Cortex of kidney (tissue), 1 donor: ENCODE measurements at places on chromosomes 4 and X.

DNA sequence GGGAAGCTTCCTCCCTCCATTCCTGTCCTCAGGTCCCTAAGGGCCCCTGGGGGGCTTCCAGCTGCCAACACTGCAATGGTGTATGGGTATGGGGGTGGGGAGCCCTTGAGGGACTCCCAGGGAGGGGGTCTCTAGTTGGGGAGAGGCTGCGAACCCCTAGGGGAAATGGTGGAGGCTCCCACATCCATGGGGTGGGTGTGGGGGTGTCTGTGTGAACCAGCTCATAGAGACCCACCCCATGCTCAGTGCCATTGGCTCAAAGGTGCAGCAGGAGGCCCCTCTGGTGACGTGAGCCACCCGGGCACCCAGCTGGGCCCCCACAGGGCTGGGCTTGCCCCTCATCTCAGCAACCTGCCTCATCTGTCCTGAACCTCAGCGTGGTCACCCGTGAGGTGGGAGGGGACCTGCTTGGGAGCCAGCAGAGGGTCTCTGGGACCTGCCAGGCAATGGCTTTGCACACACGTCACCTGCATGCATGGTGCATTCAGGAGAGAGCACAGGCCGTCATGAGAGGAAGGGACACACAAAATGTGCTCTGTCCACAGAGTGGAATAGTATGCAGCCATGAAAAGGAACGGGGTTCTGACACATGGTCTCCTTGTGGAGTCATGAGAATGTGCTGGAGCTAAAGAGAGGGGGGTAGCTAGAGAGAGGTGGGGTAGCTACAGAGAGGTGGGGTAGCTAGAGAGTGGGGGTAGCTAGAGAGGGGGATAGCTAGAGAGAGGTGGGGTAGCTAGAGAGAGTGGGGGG lies 22.7 kb upstream of the PLCXD1 start:
- DNase-seq = no peak

- DNase-seq = no peak
Measured at GRCh38 chr4:158169931-158170690, 2.7 kb downstream of the GASK1B start.

DNA sequence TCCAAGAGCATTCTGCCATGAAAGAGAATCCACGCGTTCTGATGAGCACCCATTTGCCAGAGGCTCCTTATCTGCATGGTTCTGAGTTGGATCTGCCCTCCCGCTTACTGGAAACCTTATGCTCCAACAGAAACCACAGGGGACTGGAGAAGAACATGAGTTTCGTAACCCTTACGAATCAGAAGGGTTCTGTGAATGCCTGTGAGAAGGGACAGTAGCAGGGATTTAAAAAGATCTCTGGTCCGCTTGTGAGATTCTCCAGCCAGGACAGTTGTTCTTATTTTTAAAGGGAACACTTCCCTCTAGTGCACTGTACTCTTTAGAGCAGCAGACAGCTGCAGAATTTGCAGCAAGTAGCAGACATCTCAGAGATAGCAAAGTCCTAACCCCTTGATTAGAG lies 22.5 kb upstream of the CENPU start:
- DNase-seq = no peak

DNA sequence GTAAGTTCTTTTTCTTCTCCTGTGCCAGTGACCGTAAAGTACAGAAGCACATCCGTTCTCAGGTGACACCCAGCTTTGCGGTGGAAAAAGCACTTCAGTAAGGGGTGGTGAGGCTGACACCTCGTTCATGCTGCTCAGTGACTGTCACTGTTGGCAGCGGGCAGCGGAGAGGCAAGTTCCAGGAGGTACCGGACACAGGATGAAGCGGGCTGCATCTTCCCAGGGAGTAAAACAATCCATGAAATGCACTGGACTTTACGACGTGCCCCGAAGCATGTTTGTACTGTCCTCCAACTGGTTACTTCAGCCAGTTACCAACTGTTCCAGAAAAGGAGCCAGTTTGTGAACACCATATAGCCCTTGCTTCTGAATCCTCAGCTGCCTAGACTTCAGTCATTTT lies 110.7 kb downstream of the ZNF827 start:
- DNase-seq = no peak

DNA sequence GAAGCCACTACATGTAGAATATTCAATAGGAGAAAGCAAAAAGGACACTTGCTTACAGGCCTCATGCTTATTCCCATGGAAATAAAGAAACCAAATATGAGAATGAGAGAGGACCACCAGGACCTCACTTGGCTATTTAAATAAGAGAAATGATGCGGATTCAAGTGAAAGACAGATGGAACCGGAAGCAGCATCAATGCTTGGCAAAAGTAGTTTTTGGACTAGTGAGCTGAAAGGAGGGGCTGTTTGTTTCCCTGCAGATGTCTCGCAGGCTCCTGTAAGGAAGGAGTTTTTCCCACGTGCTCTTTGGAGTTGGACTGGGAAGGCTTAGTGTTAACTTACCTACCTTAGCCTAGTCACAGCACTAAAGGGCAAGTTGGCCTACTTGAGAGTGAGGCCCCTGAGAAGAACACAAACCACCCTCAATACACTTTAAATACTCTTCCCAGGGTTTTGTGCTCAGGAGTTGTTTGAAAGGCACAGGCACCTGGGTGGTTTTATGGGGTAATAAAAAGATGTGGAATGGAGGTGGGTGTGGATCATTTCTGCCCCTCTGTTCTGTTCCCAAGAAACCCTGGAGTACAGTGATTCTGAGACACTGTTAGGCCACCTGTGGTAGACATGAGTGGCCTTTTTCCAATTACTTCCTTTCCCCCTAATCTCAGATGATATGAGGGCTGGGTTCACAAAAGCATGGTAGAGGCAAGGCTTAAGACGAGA lies 113.3 kb upstream of the C1GALT1C1 start:
- DNase-seq = no peak

DNA sequence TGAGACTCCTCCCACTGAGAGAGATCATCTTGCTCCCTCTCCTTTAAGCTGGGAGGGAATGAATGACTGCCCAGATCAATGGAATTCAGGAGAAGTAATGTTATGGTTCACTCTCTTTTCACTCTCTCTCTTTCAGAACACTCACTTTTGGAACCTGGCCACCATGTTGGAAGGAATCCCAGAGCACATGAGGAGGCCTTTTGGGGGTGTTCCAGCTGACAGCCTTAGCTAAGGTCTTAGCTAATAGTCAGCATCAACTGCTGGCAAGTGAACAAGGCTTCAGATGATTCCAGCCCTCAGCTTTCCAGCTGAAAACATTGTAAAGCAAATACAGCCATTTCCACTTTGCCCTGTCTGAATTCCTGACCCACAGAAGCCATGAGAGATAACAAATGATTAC lies 124.0 kb upstream of the CLNK start:
- DNase-seq = no peak

GRCh38 chr4:165326831-165327210 lies 648 bp upstream of the MSMO1 start:
- DNase-seq = no peak

GRCh38 chrX:22345884-22346283 lies 73.2 kb downstream of the CBLL2 start:
- no peak for DNase-seq

- DNase-seq = no peak
Measured at GRCh38 chr4:34245276-34245675, 1999.0 kb downstream of the ARAP2 start.

DNA sequence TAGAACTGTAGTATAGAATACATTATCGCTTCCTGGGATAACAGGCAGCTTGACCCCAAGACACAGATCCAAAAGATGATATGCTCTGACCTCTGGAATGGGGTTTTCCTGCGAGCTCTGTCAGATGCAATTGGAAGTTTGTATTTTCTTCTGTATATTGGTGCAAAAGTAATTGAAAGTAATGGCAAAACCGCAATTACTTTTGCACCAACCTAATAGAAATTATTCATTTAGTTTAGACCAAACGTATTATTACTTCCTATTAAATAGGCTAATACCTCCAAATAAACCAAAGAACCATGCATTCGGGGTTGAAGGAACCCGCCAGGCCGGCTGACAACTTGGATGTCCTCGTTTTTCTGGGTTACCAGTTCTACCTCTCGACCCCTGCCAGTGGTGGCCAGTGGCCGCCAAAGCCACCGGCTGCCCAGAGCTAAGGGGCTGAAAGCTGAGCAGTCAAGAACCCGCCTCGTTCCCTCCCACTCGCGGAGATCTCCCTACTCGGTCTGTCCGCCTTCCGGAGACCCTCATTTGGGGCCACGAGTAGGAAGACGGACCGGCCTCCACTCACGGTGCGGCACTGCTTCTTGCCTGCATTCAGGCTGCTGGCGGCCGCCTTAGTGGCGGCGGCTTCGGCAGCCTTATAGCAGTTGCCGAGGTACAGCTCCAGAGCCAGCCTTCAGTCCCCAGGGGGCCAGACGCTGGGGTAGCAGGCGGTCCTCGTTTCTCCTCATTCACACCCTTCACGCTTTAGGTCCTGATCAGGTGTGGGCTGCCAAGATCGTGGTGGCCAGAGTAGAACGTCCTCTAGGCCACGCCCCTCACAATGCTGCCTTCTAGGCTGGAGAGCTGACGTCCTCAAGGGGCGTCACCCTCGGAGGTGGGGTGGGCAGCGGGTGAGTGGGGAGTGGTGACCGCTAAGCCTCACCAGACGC lies 121.9 kb downstream of the RBMX2 start:
- DNase-seq = no peak

DNA sequence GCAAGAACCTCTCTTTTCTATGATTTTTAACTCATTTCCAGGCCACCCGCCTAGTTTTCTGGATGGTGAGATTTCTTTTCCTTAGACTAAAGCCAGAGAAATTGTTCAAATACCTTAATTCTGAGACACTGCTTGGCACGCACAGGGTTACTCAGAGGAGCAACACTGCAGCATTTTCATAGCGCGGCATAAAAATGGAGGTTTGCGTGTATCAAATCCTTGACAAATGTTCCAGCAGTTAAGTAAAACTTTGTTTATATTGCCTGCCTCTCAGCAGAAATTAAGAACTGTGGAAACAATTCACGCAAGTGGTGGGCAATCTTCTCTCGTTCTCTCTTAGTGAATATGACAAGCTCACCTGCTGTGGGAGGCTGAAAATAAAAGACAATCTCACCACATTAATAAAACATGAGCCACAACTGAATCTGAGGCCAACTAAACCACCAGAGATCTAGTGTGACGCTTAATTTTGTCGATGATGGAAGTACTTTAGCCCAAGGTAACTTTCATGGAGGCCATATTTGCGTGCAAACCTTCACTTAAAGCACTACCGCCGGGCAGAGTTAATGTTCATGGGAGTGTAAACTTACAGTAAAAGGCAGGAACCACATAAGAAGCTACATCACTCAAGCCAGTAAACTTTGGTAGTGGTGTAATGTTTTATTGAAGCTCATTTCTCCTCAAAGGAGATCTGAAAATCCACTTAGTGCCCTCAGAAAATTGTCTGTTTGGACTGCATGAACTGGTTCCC lies 894.8 kb upstream of the EPHA5 start:
- DNase-seq = no peak

- no peak for DNase-seq
Measured at GRCh38 chr4:36290641-36291040, 9.2 kb downstream of the DTHD1 start.

GRCh38 chrX:24536551-24536950 lies 71.5 kb downstream of the PDK3 start:
- no peak for DNase-seq

- no peak for DNase-seq
Measured at GRCh38 chrX:112759512-112759911, 79.8 kb upstream of the LHFPL1 start.

DNA sequence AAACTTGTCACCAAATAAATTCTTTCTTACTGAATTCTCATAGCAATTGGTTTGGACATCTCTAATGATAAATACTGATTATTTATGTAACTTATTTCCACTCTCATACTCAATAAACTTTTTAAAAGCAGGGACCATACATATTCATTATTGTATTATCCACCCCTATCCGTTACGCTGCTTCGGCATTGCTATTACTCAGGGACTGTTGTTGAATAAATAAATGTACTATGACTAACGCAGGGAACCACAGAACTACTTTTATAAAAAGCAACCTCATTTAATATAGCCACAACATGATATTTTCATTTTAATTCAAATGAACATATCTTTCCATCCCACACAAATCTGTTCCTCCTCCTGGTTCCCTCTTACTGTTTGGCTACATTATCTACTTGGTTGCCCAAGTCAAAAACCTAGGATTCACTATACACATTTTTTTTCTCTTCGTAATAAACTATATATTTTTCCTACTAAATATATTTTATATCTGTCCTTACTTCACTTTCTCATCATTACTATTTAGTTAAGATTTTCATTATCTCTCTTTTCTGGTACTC lies 14.9 kb upstream of the ANKRD50 start:
- DNase-seq = no peak

GRCh38 chrX:10015355-10015722 lies 48.2 kb downstream of the CLDN34 start:
- no peak for DNase-seq

DNA sequence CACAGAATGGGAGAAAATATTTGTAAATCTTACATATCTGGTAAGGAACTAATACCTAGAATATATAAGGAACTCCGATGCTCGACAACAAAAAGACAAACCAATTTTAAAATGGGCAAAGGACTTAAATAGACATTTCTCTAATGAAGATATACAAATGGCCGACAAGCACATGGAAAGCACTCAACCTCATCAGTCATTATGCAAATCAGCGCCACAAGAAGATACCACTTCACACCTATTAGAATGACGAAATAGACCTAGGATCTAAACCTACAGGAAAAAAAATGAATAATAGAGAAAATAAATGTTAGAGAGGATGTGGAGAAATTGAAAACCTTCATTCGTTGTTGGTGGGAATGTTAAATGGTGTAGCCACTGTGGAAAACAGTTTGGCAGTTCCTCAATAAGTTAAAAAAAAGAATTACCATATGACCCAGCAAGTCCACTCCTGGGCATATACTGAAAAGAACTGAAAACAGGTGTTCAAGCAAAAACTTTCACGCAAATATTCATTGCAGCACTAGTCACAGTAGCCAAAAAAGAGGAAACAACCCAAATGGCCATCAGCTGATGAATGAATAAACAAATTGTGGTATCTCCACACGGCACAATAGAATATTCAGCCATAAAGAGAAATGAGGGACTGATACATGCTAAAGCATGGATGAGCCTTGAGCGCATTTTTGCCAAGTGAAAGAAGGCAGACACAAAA lies 57.3 kb upstream of the WDR19 start:
- no peak for DNase-seq

DNA sequence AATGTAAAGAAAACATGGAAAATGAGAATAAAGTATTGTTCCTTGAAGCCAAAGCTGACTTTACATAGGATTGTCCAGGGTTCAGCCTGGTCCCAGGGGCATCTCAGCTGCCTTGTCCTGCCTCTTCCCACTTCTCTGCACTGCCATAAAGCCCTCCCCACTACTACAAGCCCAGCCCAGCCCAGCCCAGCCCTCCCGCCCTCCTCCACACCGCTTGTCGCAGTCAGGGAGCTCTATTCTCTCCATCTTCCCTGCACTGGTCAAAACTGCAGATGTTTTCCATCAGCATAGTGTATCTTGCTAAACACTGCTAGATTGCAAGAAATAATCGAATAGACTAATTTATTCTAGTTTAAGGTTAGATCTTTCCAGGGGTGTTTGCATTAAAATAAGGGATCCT lies 100.3 kb downstream of the TENM3 start:
- no peak for DNase-seq
